ENCODE measurements at places on chromosomes 13 and 19.

- DNase-seq: no peak
Observed at GRCh38 chr13:99040536-99041131, 62.8 kb upstream of the DOCK9 start.

DNA sequence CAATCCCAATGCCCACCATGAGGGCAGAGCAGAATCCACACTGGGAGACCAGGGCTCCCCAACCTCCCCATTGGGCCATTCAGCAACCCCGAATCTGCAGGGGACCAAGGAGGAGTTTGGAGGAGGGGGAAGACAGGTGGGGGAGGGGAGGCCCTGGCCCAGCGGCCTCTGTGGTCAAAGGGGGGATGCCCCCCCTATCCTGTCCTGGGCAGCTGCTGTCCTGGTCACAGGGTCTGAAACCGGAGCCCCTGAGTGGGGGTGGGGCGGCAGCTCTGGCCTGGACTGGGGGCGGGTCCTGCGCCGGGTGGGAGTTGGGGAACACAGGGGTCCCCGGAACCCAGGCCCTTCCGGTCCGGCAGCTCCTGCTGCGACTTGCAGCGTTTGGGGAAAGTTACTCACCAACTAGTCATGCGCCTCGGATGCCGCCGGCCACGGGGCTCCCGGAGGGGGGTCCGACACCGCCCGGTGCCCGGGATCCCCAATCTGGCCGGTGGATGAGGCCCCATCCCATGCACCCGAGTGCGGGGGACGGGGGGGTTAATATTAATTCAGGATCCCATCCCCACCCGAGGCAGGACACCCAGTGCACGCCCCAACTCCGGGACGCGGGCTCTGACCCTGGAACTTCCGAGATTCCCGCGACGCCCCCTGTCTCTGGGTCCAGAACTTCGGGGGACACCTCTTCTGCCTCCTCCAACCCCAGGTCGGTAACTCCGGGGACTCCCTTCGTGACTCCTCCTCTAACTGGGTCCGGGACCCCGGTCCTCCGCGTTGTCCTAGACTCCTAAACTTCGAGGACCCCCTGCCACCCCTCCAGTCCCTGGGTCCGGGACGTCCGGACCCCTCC is 872 bp downstream of the HOMER3 start:
- peak; percentile 62 for DNase-seq

GRCh38 chr19:30155381-30156200 is 213.6 kb downstream of the URI1 start:
- no peak for DNase-seq

DNA sequence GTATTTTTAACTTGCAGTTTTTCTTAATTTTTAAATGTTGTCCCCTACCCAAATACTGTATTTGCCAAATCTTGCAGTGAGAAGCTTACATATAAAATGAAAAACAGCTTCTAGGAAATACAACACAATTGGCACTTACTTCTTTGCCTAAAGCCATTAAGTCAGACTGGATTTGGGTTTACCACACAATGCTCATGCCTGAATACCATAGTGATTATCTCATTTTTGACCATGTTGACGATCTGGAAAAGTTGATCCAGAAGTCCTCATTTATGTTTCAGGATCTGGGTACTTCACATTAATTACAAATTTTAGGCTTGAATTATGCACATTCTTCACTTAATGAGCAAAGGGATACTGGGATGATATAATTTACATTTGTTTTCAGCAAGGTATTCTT is 2.4 kb downstream of the RNF6 start:
- no peak for DNase-seq

GRCh38 chr13:79481685-79482052 is 714 bp downstream of the NDFIP2 start:
- DNase-seq: peak; percentile 11
